ENCODE measurements at places on chromosomes 7 and 10.
A peak's percentile ranks its signal among the peaks of the same experiment; 100 is the strongest.

GRCh38 chr7:79709574-79710409 lies 256.3 kb upstream of the MAGI2 start:
- no peak for DNase-seq

GRCh38 chr7:111992601-111993000 lies 213.6 kb downstream of the DOCK4 start:
- no peak for DNase-seq

- no peak for DNase-seq
Measured at GRCh38 chr10:90288391-90288933, 569.4 kb downstream of the HTR7 start.

GRCh38 chr7:107922886-107923285 lies 31.9 kb downstream of the DLD start:
- DNase-seq: no peak

GRCh38 chr10:77872151-77872946 lies 54.2 kb downstream of the DLG5 start:
- no peak for DNase-seq

DNA sequence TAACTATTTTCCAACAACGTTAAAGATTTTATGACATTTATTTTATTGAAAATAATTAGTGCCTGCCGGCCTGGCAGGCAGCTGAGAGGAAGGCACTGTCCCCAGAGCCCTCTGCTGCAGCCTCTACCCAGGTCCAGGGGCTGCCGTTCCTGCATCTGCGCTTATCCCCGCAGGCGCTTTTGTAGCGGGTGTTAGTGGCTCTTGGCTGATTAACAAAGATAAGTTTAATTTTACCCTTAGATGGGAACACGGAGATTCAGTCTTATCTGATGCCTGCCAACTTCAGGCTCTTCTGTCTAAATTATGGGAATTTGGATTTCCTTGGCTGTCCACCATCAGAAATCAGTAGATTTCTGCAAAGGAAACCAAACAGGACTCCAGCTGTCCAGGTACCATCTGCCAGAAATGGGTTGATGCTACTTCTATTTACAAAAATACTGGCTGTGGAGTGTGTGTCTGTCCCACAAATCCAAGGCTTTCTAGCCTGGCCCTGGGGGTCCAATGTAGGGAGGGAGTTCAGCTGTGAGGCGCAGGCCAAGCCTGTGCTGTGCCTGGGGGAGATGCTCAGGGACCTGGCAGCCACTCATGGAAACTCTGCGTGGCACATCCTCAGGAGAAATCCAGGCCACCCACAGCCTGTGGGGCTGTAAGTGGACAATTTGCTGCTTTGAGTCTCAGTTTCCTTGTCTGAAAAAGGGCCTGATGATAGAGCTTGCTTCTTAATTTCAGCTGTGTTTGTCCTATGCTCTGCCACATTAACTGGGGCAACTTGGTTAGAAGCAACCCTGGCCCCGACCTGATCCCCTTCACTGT lies 62.0 kb upstream of the IGFBP3 start:
- DNase-seq: no peak

- DNase-seq: no peak
Measured at GRCh38 chr7:70355198-70356020, 757.1 kb downstream of the AUTS2 start.

DNA sequence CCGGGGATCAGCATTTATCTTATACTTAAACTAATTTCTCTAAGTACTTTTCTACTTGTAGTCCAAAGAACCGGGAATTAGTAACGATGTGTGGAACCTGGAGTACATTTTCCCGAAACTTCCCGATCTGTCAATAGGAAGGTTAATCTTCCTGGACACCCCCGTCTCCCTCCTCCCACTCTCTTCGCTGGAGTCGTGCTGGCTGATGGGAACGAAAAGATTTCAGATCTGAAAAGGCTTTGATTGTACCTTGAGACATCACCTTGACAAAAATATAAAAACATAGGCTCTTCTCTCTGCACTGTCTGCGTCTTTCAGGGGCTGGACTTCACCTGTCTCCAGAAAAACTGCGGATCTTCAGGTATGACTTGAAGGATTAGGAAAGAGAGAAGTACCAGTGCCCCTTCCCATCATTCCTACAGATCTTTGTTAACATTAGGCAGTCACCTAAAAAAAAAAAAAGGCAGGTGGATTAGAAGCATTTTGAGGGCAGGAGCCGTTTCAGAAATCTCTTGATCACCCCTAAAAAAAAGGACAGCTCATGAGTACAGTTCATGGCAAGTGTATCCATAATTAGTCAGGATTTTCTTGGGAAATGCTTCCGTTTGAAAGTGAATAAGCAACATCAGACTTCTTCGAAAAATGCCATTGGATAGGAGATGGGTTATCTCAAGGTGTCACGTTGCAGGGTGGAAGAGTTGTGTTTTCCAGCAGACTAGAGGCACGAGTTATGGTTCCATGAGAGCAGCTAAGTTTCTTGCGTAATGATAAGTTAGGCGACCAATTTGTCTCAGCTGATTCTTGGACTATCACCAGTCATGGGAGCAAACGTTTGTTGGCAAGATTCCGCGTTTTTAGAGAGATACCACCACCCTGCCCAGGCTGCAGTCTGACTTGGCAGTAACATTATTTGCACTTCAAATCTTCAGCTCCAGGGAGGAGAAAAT lies 7.8 kb upstream of the BAMBI start:
- no peak for DNase-seq

- DNase-seq: no peak
Measured at GRCh38 chr10:60224066-60224705, 165.5 kb downstream of the ANK3 start.

DNA sequence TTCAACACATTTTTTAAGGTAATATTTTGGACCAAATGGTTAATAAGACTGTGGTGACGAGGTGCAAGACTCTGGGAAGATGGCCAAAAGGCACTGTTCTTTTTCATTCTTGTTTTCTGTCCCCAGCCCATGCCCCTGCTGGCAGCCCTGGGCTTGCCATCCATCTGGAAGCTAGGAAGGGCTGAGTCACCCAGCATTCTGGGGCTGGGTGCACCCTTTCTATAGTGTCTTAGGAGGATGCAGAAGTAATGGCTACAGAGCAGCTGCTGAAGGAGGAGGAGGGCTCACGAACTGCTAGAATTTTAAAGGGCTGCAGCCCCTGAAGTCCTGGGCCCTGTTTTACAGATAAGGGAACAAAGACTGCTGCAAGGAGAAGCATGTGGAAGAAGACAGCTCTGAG lies 42.8 kb upstream of the ZNF32 start:
- DNase-seq: no peak

DNA sequence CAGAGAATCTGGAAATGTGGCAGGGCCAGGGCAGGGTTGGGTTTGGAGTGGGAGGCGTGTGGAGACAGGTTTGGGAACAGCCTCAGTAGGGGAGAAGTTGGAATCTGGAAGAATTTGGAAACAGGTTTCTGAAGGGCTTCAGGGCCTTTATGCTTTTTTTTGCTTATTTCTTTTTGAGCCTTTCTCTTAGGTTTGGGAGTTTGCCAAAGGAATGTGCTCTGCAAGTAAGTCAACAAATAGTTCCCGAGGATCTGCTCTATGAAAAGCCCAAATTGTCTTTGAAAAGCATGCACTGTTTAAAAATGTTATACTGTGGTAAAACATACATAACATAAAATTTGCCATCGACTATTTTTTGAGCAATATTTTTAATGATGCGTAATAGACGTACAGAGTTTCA lies 86.7 kb upstream of the ADRB1 start:
- peak; percentile 36 for DNase-seq

DNA sequence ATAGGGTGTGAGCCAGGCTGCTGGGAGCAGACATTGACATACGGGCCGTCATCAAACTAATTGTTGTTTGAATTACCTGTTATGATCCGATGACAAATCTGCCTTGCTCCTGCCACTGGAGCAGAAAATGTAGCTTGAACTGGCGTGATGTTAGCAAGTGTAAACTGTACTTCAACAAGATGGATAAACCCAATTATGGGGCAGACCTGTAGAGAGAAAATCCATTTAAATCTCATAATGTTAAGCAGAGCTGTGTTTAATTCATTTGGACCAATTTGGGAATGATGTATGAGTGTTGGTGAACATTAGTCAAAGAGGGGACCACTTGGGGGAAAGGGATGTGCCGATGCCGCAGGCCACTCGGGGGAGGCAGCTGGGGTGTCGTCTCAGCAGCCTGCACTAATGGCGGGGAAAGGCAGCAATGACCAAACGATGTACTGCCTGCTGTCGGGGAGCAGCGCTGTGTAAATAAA lies 27.4 kb downstream of the TCF7L2 start:
- DNase-seq: no peak

DNA sequence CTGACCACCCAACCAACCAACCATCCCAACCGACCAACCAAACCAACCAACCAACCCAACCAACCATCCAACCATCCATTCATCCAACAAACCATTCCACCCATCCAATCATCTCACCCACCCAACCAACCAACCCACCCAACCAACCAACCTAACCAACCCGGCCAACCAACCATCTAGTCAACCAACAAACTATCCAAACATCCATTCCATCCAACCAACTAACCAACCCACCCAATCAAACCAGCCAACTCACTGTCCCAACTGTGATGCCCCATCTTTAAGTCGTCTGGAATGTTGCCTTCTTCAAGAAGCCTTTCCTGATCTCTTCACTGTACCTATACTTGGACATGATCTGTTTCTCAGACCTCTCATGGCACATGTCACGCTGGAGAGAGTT lies 31.6 kb downstream of the MINDY4 start:
- DNase-seq: no peak

GRCh38 chr7:4725014-4725849 lies 43.1 kb downstream of the FOXK1 start:
- DNase-seq: no peak

DNA sequence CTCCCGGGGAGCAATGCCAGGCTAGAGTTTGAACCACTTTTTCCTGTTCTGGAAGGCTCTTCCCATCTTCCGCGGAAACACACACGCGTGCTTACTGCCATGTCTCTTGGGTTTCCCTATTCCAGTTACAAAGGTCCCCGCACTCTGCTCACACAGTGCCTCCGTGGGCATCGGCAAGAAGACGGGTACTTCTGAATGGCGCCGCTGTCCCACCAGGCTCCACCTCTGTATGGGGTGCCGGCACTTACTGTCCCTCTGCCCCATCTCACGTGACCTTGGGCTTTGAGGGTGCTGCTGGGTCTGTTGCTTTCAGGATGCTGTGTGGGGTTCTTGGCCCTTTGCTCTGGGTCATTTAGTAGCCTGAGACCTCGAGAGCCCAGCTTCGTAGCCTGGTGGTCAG lies 170.7 kb upstream of the SH2B2 start:
- no peak for DNase-seq

- DNase-seq: no peak
Measured at GRCh38 chr10:9301554-9301953, 1247.1 kb downstream of the GATA3 start.

- peak; percentile 77 for DNase-seq
Measured at GRCh38 chr10:3805201-3805790, 20.3 kb upstream of the KLF6 start.

DNA sequence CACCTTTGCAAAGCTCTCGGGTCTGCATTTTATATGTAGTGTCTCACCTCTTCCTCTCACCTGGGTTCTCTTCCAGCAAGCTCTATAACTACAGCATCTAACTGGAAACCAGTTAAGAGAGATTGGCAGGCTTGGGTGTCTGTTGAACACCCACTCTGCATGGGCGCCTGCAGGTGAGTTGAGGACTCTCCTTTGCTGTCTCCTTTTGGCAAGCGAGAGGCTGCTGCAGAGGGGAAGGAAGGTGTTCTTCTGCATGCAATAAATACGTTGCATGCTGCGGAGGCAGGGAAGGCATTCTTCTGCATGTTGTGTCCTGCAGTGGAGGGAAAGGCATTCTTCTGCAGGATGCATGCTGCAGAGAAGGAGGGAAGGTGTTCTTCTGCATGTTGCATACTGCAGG lies 81.4 kb upstream of the ADAM12 start:
- no peak for DNase-seq

GRCh38 chr10:16742165-16742960 lies 74.9 kb downstream of the RSU1 start:
- no peak for DNase-seq

- DNase-seq: no peak
Measured at GRCh38 chr10:118737603-118738302, 17.0 kb downstream of the CACUL1 start.

- DNase-seq: no peak
Measured at GRCh38 chr10:35211390-35211789, 84.7 kb downstream of the CREM start.

DNA sequence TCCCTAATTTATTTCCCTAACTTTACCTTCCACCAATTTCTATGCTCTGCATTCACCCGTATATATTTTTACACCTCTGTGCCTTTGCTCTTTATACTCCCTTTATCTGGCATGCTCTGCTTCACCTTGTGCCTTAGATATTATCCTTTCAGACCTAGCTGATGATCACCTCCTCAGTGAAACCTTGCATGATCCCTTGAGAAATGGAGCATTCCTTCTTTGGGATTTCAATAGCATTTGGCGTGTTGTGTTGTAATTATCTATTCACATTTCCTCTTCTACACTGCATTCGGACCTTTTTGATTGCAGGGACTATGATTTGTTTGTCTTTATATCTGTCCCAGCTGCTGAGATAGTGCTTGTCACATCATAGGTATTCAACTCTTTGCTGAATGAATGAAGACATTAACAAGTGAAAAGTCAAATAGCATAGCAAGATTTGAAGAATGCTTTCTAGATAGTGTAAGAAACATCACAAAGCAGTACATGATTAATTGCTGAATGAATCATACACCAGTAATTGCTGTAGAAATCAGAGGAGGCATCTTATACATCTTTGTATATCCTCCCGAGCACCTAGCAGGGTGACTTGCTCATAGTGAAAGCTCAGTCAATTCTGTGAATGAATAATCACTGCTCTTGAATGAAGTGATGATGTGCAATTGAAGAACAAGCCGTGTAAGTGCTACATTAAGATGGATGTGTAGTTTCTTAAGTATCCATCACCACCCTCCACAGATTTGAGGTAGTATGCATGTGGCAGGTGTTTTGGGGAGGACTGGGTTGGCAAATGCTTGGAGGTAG lies 2.0 kb upstream of the TM9SF3 start:
- DNase-seq: no peak

- no peak for DNase-seq
Measured at GRCh38 chr7:148773334-148773733, 74.6 kb downstream of the CUL1 start.

- no peak for DNase-seq
Measured at GRCh38 chr10:131872827-131873375, 27.9 kb upstream of the PPP2R2D start.

- DNase-seq: no peak
Measured at GRCh38 chr7:82745117-82745516, 301.5 kb upstream of the CACNA2D1 start.

GRCh38 chr10:124649214-124649613 lies 95.0 kb downstream of the FAM53B start:
- no peak for DNase-seq

GRCh38 chr10:86033581-86033980 lies 333.0 kb downstream of the GRID1 start:
- no peak for DNase-seq

Measured in HFF-Myc (cell line).